Stimulated activated naive CD8-positive, alpha-beta T cell treated with anti-CD3 and anti-CD28 coated beads, Interleukin-15, Interleukin-2, amounts not matched to agents 100 U/mL and 50 U/mL, for 24 hours (primary cell): ENCODE measurements at places on chromosomes 3 and 15.

GRCh38 chr3:140216249-140216648 is 281.3 kb downstream of the CLSTN2 start:
- no peak for DNase-seq

GRCh38 chr3:57796261-57796660 is 40.2 kb downstream of the SLMAP start:
- DNase-seq = no peak

GRCh38 chr3:104549099-104549714 is 817.5 kb upstream of the ALCAM start:
- no peak for DNase-seq

DNA sequence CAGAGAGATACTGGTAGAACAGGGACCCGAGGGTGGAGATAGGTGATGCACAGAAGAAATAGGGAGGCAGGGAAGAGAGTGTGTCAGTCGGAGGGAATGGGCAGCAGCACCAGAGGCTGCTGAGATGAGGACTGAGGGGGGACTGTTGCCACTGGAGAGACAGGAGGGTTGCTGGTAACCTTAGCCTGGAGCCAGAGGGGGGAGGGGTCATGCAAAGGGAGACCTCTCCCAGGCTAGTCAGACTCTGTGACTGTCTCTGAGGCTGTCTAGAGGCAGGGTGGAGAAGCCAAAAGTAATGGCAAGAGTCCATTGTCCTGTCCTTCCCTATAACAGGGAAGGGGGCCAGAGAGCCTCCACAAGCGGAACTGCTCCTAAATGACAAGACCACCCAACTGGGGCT is 2.1 kb upstream of the DLEC1 start:
- no peak for DNase-seq

DNA sequence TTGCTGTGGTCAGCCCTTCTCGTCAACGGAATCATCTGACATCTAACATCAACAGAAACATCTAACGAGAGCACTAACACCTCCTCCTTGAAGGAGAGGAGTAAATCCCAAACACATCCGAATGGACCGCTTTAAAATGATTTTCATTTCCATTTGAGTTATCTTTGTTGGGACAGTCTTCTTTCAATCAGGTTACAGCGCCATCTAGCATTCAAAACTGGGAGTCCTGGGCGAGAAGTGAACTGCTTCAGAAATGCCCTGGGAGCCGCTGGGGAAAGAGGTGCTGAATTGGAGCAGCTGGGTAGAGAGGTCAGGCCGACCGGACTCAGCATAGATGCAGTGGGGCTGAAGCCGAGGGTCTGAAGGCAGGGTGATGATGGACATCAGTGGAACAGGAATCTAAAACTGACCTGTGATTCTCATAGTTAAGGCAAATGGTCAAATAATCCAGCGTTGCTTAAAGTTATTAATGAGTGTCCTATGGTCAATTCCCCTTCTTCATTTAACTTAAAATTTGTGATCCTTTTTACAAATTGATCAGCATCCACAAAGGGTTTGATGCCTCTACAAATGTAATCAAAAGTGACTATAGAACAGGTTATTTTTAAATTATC is 170.0 kb upstream of the NDN start:
- peak; percentile 11 for DNase-seq

GRCh38 chr15:66066005-66066404 is 187.5 kb downstream of the MEGF11 start:
- DNase-seq = no peak

DNA sequence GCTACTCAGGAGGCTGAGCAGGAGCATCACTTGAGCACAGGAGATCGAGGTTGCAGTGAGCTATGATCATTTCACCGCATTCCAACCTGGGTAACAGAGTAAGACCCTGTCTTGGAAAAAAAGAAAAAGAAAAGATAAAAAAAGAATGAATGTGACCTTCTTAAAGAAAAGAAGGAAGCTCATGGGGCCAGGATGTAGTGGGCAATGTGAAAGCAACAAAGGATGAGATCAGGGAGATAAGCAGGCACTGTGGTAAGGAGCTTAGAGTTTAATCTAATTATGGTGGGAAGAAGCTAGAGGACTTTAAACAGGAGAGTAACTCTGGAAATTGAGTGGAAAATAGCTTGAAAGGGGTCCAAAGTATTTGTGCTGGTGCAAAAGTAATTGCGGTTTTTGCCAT is 231.6 kb upstream of the UBE2E2 start:
- no peak for DNase-seq

- DNase-seq = no peak
Observed at GRCh38 chr3:44957986-44958385, 18.0 kb downstream of the ZDHHC3 start.

DNA sequence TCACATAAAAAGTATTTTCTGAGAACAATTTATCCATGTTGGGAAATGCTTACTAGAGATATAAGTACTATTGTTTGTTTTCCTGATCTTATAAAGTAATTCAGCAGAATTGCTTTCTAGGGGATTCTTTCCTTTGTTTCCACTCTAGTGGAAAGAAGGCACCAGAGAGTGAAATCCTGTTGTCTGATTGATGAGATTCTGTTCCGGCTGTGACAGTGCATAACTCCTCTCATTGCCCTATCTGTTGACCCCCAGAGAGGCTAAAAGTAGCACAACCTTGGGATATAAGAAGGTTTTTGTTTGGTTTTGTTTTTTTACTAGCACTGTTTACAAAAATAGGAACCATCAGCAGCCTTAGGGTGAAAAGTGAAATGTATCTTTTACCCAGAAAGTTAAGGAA is 114.1 kb downstream of the ALCAM start:
- DNase-seq = no peak

DNA sequence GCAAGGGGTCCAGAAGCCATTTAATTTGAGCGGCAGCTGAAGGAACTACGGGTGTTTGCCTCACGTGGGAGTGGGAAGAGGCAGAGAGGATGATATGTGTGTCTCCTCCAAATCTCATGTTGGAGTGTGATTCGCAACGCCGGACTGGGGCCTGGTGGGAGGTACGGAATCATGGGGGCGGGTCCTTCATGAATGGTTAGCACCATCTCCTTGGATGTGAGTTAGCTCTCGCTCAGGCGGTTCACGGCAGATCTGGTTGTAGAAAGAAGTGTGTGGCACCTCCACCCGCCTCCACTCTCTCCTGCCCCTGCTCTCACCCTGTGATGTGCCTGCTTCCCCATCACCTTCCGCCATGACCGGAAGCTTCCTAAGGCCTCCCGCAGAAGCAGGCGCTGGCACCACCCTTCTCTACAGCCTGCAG is 25.4 kb downstream of the XXYLT1 start:
- DNase-seq = no peak
